ENCODE measurements at places on chromosomes 6 and 20.

GRCh38 chr6:34546551-34547321, 9.4 kb downstream of the SPDEF start:
- no peak for DNase-seq

- DNase-seq, result no peak
Measured at GRCh38 chr6:49950415-49950751, 13.6 kb downstream of the DEFB114 start.

- DNase-seq, result no peak
Measured at GRCh38 chr20:1637755-1638154, 17.9 kb upstream of the SIRPB1 start.

DNA sequence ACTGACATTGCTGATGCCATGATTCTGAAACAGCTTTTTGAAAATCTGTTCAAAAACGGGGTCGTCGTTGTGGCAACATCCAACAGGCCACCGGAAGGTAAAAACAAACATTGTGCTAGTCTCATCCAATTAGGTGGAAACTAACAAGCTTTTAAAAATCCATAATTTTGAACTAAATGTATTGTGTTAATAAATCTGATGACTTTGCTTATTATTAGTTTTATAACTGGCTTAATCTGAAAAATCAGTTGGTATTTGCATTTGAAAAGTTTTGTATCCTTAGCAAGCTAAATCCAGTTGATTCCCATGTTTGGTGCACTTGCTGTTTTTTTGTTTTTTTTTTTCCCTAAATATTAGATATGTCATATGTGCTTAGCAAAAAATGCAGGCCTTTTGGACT, 71.4 kb downstream of the AFG1L start:
- DNase-seq, result no peak

GRCh38 chr6:156160795-156161165, 616.4 kb upstream of the ARID1B start:
- DNase-seq, result no peak

GRCh38 chr6:108395297-108395696, 100.4 kb downstream of the AFG1L start:
- DNase-seq, result no peak

DNA sequence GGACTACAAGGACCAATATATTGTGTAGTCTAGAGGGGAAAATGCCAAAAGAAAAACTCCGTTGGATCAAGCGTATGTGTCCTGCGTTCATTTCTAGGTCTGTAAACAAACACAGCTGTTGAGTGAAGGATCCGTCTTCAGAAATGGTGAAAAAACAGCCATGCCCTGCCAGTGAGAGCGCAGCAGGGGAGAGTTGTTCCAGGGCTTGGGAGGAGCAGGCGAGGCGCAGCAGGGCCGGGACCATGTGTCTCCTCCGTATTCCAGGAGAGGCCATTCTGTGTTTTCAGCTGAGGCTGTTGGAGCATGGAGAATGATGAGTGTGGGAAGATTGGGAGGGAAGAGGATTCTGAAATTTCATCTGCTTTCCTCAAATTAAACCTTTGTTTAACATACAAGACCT, 38.0 kb downstream of the BMP6 start:
- no peak for DNase-seq

GRCh38 chr6:170371080-170371479, 64.5 kb downstream of the FAM120B start:
- no peak for DNase-seq

- no peak for DNase-seq
Measured at GRCh38 chr20:16917636-16918035, 169.5 kb downstream of the OTOR start.

- no peak for DNase-seq
Measured at GRCh38 chr6:70413992-70414494, 735 bp downstream of the FAM135A start.

GRCh38 chr20:62955519-62956386, 3.2 kb downstream of the SLC17A9 start:
- no peak for DNase-seq

DNA sequence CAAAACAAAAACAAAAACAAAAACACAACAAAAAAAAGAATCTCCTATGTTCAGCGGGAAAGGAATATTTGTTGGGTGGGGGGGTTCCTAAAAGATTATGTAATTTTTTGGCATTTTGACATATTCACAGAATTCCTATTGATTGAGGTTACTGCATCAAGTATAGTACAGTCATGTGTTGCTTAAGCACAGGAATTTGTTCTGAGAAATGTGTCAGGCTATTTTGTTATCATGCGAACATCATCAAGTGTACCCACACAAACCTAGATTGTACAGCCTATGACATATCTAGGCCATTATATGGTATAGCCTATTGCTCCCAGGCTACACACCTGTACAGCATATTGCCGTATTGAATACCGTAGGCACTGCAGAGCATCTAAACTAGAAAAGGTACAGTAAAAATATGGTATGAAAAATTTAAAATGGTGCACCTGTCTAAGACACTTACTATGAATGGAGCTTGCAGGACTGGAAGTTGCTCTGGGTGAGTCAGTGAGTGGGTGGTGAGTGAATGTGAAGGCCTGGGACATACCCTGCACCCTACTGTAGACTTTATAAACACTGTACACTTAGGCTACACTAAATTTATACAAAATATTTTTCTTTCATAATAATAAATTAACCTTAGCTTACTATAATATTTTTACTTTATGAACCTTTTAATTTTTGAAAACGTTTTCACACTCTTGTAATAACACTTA, 110.6 kb downstream of the CDKAL1 start:
- DNase-seq, result no peak

- DNase-seq, result peak; percentile 31
Measured at GRCh38 chr20:36836591-36837269, 39.2 kb upstream of the TLDC2 start.

DNA sequence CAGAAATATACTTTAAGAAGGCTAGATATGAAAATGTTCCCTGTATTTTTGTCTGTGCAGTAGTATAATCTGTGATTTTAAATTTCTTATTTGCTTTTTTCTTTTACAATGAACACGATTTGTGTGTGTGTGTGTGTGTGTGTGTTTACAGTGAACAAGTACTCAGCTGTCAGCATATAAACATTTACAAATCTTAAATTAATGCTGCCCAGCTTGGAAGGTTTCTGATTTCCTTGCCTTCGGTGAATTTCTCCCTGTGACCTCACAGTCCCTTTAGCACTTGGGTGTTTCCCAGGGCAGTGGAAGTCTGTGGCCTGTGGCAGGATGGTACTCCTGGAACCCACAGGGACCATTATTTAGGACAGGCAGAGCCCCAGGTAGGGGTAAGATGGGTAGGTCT, 37.6 kb downstream of the TXLNB start:
- no peak for DNase-seq

DNA sequence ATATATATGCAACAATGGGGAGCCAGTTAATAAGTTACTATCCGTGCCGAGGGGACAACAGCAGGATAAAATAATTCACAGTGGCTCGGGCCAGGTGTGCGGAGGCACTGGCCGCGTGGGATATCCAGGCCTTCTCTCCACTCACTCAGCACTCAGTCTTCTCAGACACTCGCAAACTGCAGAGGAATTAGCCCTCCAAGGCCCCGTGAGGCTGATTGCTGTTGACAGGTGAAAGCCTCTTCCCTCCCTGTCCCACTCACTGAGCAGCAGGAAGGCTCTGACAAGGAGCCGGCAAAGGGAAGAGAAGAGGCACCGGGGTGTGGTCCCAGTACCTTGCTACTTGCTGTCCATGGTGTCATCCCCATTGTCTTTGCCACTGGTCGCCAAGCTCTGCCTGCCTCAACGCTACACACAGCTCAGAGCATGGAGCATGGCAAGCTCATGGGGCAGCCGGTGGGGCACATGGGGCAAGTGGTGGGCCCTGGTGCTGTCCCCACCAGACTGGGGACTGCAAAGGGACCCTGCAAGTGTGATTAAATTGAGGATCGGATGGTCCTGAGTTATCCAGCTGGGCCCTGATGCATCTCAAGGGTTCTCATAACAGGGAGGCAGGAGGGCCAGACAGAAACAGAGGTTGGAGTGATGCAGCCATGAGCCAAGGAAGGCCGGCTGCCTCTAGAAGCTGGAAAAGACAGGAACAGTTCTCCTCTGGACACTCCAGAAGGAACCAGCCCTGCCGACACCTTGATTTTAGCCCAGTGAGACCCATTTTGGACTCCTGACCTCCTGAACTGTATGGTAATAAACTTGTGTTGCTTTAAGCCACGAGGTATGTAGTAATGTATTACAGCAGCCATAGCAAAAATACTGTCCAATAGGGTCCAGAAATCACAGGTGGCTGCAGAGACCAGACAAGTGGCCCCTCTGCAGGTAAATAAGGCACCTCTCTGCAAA, 119.7 kb downstream of the PSMB1 start:
- DNase-seq, result no peak

GRCh38 chr6:3336859-3337515, 78.2 kb downstream of the PSMG4 start:
- no peak for DNase-seq

DNA sequence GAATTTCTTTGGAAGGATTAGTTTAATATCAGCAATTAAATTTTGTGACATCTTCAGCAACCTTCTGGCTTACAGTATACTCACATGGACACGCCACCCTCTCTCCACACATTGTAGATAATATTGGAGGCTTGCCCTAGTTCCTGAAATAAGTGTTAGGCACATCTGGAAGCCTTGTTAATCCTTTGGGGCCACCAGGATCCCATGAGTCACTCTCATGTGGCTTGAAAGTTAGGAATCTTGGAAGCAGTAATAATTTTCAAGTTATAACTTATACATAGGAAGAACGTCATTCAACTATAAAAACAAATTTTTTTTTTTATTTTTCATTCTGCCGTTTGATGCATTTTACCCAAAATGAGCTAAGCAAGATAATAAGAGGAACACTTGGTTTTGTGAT, 20.5 kb downstream of the LAMA4 start:
- DNase-seq, result peak; percentile 65

DNA sequence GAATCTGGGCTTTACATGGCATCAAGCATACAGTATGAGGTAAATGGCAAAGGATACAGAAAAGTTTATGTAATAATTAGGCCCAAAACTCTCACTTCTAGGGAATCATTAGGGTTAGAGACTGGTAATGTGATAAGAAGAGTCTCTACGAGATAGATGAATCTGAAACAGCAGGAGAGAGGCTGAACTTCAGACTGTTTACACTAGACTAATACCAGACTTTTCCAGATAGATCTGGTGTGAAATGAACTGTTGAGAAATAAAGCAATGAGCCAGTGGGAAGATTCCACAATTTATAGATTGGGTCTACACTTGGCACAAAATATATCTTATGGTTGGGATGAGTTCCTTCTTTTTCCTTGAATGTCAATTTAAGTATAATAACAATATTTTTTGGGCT, 134.3 kb downstream of the MAN1A1 start:
- DNase-seq, result no peak
